ENCODE measurements at places on chromosomes 11 and 22.
A peak's percentile ranks its signal among the peaks of the same experiment; 100 is the strongest.

DNA sequence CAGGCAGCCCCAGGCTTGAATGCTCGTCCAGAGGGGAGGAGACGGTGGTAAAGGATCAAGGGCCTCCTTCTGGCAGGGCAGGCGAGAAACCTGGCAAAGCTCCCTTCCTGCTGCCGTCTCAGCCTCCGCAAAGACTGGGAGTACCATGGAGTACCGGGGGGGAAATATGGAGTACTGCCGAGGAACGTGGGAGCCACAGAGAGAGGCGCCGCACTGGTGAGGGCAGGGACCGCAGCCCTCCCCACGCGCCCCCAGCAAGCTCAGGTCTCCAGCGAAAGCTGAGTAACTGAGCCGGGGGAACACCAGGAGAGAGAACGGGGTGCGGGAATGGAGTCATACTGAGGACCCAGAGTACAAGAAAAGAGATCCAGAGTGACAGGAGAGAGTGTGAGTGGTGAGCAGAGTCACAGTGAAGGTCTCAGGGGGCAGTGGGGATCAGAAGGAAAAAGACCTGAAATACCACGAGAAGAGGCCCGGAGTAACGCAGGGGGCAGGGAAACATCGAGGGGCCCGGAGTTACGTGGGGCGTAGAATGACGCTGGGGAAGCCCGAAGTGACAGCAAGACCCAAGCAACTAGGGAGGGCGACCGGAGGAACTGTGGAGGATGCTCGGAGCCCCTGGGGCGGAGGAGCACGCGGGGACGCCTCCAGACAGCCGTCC lies 740 bp downstream of the EML3 start:
- H3K27me3 ChIP-seq, result no peaks in the 10 kb centered on the region
- H3K4me3 ChIP-seq, result peak overlapping the region; percentile 88
- H3K4me1 ChIP-seq, result peaks cover 50% of the 10 kb centered on the region
- H3K27ac ChIP-seq, result peak overlapping the region; percentile 83
- peaks cover 56% of the 10 kb centered on the region for H3K36me3 ChIP-seq

DNA sequence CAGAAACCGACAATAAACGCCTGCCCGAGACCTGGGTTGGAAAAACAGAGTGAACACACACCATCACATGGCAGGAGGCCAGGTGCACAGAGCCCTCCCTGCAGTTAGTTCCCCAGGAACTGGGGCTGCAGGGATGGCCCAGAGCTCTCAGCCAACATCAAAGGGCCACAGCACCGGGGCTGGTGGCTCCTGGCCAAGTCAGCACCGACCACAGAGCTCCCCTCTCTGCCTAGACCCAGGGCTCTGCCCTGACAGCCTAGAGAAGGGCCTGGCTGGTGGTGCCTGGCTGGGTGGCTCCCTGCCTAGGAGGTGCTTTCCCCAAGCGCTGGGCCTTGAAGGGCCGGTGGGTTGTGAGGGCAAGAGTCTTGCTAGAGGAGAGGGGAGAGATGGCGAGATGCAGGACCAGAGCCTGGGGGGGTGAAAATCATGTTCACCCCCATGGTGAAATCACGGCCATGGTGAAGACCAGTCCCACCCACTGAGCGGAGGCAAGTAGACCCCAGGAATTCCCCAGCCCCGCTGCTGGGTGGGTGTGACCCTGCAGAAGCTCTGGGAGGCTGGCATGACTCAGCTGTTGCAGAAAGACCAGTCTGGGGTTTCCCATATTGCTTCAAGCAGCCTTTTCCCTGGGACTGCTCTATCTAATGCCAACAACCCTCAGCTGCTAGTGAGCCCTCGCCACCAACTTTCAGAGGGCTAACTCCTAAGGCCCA lies 7.2 kb upstream of the BID start:
- no peaks in the 10 kb centered on the region for H3K27me3 ChIP-seq
- peak overlapping the region; percentile 57 for H3K27ac ChIP-seq
- H3K36me3 ChIP-seq, result peaks cover 2% of the 10 kb centered on the region

GRCh38 chr22:36151006-36151595 lies 9.5 kb downstream of the APOL3 start:
- H3K4me3 ChIP-seq, result no peak overlapping the region
- peaks cover 53% of the 10 kb centered on the region for H3K36me3 ChIP-seq
- no peaks in the 10 kb centered on the region for H3K27me3 ChIP-seq
- H3K4me1 ChIP-seq, result peaks cover 4% of the 10 kb centered on the region
- H3K27ac ChIP-seq, result no peak overlapping the region

GRCh38 chr11:29171360-29171950 lies 845.4 kb downstream of the KCNA4 start:
- no peak for DNase-seq
- no peak overlapping the region for H3K4me3 ChIP-seq
- H3K27ac ChIP-seq, result no peak overlapping the region
- H3K4me1 ChIP-seq, result no peaks in the 10 kb centered on the region
- H3K36me3 ChIP-seq, result no peaks in the 10 kb centered on the region

GRCh38 chr22:18056161-18056666 lies 21.6 kb upstream of the PEX26 start:
- no peak overlapping the region for H3K27ac ChIP-seq
- no peak for DNase-seq
- no peaks in the 10 kb centered on the region for H3K4me1 ChIP-seq
- no peaks in the 10 kb centered on the region for H3K36me3 ChIP-seq
- peaks cover 8% of the 10 kb centered on the region for H3K27me3 ChIP-seq

DNA sequence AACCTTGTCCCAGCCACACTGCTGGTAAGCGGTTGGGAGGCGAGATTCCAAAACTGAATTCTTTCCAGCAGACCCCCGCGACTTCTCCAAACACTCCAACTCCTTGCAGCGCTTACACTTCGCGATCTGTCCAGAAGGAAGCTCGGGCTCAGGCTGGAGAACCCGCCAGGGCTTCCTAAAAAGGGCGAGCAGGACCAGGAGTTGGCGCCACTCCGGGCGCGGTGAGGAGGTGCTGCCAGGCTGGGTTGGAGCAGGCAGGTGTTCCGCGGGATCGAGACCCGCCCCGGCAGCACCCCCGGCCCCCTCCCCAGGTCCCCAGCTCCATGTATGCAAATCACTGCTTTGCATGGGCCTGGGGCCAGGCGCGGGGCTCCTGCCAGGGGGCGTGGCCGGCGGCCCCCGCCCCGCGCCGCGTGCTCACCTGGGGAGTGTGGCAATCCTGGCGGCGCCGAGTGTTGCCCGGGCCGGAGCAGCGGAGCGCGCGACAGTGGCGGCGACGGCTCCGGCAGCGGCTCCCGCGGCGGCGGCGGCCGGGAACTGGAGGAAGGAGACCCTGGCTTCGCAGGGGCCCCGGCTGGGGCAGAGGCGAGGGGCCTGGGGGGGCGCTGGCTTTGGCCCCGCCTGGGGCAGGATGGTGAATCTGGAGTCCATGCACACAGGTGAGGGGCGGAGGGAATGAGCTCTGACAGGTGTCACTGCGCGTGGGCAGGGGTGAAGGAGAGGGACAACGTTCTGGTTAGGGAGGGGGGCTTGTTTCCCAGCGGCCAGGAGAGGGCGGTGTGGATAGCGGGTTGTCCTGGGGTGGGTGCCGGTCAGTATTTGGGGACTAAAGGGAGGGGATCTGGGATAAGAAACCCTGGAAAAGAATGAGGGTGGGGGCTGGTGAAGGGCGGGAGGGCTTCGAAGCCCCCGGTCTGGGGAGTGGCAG lies at the start of gene POU2F3:
Gene POU2F3 (plus strand): TSS at position 428 of the 928 bp plus-strand sequence. CDS start 204 bp downstream, at position 632.
- no peak within 1 kb of the TSS for H3K4me3 ChIP-seq
- H3K27ac ChIP-seq, result no peak within 1 kb of the TSS
- no peaks in the 10 kb centered on the region for H3K4me1 ChIP-seq
- peaks cover 2% of the 10 kb centered on the region for H3K27me3 ChIP-seq
- no peaks in the 10 kb centered on the region for H3K36me3 ChIP-seq
- DNase-seq, result no peak

GRCh38 chr22:48416396-48417224 lies 1411.1 kb downstream of the BRD1 start:
- no peaks in the 10 kb centered on the region for H3K4me1 ChIP-seq
- no peak overlapping the region for H3K27ac ChIP-seq
- DNase-seq, result no peak

DNA sequence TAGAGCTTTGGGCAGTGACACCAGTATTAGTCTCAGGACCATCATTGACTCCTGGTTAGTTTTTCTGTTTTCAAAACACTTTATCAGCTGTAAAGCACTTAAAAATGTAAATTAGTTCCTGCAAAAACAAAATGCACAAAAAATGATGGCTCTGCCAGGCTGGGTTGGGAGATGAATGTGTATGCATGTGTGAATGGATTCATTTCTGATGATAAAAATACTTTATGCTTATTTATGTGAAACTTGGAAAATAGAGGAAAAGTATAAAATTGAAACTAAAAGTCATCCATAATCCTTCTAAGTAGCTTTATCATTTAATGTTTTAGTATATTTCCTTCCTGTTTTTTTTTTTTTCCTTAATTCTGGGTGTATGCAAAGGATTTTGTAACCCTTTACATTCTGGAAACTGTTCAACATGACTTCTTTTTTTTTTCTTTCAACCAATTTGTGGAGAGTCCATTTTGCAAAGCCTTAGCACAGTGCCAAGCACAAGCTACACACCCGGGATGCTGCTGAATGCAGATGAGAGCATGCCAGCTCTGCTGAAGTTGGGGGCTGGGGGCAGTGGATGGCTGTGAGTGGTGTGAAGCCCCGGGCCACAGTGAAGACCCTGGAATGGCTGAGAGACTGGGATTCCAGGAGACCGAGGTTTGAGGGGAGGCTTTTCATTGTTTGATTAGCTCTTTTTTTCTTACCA lies 37.6 kb downstream of the PTPRJ start:
- peak overlapping the region; percentile 98 for H3K27ac ChIP-seq
- H3K4me3 ChIP-seq, result no peak overlapping the region
- peaks cover 89% of the 10 kb centered on the region for H3K4me1 ChIP-seq
- DNase-seq, result no peak

DNA sequence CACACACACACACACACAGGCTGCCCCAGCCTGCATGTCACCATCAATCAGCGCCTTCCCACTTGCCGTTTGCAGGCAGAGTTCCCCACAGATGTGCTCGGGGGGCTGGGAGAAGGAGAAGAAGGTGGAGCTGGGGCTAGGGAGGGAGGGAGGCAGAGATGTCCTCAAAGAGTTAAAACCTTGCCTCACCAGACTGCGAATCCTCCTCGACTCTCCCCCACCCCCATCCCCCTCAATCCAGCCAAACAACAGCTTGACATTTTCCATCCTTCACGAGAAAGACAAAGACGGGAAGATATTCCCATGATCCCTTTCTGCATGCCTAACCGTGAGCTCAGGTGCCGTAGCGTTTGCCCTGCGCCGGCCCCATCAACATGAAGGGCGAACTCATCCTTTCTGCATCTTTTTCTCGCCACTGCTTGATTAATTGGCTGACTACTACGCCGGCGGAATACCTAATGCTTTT lies 365.5 kb downstream of the MIAT start:
- H3K4me3 ChIP-seq, result no peak overlapping the region
- H3K36me3 ChIP-seq, result no peaks in the 10 kb centered on the region
- no peak overlapping the region for H3K27ac ChIP-seq
- no peaks in the 10 kb centered on the region for H3K4me1 ChIP-seq
- H3K27me3 ChIP-seq, result no peaks in the 10 kb centered on the region

DNA sequence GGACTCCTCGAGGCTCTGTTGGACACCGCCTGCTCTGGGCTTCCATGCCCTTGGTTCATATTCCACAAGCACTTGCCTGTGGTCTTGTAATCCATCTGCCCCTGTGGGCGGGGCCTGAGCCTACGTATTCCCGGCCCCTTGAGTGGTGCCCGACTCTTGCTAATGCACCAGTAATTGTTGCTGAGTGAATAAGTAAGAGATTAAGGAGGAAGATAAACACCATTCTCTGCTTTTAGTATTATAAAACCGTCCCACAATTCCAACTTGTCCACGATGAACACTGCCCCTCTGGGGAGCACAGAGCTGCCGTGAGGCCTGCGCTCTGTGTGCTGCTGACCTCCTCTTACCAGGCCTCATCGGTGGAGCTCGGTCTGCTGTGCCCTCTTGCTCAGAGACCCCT lies 50.3 kb downstream of the MICAL2 start:
- no peak overlapping the region for H3K27ac ChIP-seq
- H3K4me1 ChIP-seq, result peaks cover 14% of the 10 kb centered on the region
- no peaks in the 10 kb centered on the region for H3K27me3 ChIP-seq
- no peak overlapping the region for H3K4me3 ChIP-seq

DNA sequence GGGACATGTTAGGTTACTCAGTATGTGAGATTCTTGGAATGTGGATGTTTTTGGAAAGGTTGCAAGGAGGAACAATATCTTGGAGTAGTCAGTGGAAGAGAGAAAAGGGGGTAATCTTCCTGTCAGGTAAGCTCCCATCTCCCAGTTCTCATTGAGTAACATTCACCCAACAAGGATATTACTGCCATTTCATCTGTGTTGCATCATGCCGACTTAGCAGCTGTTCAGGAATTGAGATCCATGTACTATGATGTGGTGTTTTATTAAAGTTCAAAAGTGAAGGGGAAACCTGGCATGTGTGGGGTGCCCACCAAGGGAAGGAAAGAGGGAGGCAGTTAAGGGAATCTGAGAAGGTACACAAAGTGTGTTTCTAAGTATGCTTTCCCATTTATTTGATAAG lies 58.4 kb upstream of the RASSF10 start:
- H3K27ac ChIP-seq, result no peak overlapping the region
- H3K27me3 ChIP-seq, result peaks cover 6% of the 10 kb centered on the region
- no peaks in the 10 kb centered on the region for H3K36me3 ChIP-seq
- DNase-seq, result no peak
- no peak overlapping the region for H3K4me3 ChIP-seq

GRCh38 chr11:8686325-8686724 lies 3.7 kb downstream of the RPL27A start:
- DNase-seq, result no peak
- peaks cover 27% of the 10 kb centered on the region for H3K36me3 ChIP-seq
- H3K27ac ChIP-seq, result no peak overlapping the region
- H3K4me3 ChIP-seq, result no peak overlapping the region
- H3K27me3 ChIP-seq, result no peaks in the 10 kb centered on the region
- peaks cover 45% of the 10 kb centered on the region for H3K4me1 ChIP-seq

- no peak for DNase-seq
- H3K27me3 ChIP-seq, result no peaks in the 10 kb centered on the region
- no peaks in the 10 kb centered on the region for H3K36me3 ChIP-seq
- H3K4me3 ChIP-seq, result no peak overlapping the region
Measured at GRCh38 chr11:10725114-10725906, 25.7 kb upstream of the CTR9 start.

DNA sequence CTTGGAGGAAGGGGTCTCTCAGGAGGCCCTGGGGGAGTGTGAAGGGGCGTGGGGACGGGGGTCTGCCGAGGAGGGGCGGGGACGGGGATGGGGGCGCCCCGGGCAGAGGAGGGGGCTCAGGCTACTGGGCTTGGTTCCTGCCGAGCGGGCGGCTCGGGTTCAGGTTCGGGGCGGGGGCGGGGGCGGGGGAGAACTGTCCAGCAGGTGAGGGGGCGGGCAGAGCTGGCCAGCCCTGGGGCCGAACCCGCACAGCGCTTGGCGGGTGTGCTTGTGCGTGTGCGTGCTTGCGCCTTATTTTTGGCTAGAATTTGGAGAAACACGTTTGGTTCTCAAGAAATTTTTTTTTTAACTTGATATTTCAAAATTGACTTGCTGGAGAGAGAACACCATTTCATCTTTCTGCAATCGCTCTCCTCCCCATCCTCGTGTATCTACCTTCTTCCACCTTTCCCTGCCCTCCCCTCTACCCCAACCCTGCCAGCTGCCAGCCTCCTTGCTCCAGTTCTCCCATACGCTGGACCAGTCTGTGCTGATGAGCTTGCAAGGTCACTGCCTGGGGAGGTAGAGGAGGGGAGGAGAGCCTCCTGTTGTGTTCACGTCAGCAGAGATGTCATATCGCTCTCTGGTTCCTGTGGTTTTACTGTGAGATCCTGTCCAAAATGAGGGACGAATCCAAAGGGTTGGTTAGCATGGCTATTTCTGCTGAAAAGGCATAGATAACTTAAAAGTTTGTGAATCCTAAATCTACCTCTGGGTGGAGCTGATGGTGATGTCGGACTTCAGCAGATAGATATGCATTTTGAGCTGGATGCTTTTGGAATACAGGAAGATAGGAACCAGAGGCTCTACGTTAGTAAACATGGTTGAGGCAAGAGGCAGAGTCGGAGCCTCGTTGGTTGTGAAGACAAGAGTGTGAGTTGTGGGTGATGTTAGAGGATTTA lies 668 bp downstream of the MADD start:
- no peaks in the 10 kb centered on the region for H3K27me3 ChIP-seq
- DNase-seq, result peak; percentile 28
- H3K4me3 ChIP-seq, result peak overlapping the region; percentile 78
- H3K27ac ChIP-seq, result peak overlapping the region; percentile 75
- H3K36me3 ChIP-seq, result no peaks in the 10 kb centered on the region

Data from T-cell (primary cell).